Sigmoid colon (tissue), 7 donors: ENCODE measurements at places on chromosomes 12 and 14. TPM values are rescaled to one million over a fixed set of nuclear protein-coding genes. Genes with fewer than 3 reads are reported as not detected.

Gene NDRG2
- total RNA-seq = 184 TPM

Gene GLT1D1
- 0.36 TPM for total RNA-seq

Gene DCN
- total RNA-seq = 1,524 TPM

Gene MYH7
- under 0.01 TPM for total RNA-seq

Gene CRIP2
- total RNA-seq = 50.0 TPM

DNA sequence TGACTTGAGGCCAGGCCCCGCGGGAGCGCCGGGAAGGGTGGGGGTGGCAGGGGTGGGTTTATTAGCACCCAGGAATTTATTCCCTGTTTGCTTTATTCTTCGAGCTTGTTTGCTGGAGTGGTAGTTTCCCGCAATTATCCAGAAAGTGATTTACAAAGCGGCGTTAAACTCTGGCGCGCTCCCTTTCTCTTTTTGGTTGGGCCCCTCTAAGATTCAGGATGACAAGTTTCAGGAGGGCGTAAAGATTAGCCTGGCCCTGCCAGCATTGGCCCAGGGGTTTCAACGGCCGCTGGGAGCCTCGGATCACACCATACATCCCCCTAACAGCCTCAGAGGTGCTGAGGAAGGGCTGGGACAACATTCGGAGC, 444 bp upstream of the NKX2-8 start:
- DNase-seq = no peak

DNA sequence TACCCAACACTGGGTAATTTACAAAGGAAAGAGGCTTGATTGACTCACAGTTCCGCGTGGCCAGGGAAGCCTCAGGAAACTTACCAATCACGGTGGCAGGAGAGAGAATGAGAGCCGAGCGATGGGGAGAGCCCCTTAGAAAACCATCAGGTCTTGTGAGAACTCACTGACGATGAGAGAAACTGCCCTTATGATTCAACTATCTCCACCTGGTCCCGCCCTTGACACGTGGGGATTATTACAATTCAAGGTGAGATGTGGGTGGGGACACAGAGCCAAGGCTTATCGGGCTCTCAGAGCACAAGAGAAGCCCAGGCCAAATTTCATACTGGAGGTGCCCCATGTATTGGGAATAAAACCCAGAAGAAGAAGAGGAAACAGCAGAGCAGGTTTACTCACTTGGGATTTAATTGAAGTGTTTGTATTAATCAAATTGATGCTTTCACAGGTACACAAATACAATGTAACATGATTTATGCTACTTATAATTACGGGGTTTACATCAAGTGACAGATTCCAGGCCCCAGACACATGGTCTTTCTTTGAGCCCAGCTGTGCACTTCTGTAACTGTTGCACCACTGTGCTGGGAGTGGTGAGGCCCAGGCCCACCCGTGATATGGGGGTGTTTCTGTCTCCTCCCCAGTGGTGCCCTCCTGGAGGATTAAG, 8.2 kb upstream of the CCDC85C start:
- no peak for DNase-seq

GRCh38 chr12:91104812-91105466, 6.4 kb downstream of the LUM start:
- no peak for DNase-seq

DNA sequence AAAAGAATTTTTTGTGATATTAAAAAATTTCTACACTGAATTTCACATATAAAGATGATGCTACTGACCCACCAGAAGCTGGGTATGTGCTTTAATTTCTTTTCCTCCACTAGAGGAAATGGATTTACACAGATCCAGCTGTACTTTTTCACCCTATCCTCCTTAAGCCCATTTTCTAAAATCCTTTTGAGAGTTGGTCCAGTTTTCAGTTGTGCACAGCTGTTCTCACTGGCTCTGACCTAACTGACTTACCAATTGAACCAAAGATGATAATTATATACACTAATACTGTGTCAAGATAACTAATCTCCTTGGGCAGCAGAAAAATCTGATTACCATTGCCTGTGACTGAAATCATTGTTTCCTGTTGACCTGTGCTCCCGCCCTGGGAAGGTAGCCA, 108.5 kb downstream of the ZFC3H1 start:
- DNase-seq = no peak

GRCh38 chr12:663293-663871, at the start of gene NINJ2:
Gene NINJ2, minus strand, starts transcription at chr12:663445. Its CDS starts 85 bp downstream, at chr12:663360.
- no peak for DNase-seq
